ENCODE measurements at places on chromosomes 1 and 21.

GRCh38 chr1:226643611-226644540 is 95.2 kb downstream of the ITPKB start:
- no peak for DNase-seq

- DNase-seq = no peak
Observed at GRCh38 chr1:99218999-99219398, 45.3 kb upstream of the PLPPR4 start.

GRCh38 chr1:169860750-169861149 is 32.9 kb downstream of the SCYL3 start:
- DNase-seq = no peak

- DNase-seq = no peak
Observed at GRCh38 chr1:202229376-202229775, 35.8 kb downstream of the LGR6 start.

DNA sequence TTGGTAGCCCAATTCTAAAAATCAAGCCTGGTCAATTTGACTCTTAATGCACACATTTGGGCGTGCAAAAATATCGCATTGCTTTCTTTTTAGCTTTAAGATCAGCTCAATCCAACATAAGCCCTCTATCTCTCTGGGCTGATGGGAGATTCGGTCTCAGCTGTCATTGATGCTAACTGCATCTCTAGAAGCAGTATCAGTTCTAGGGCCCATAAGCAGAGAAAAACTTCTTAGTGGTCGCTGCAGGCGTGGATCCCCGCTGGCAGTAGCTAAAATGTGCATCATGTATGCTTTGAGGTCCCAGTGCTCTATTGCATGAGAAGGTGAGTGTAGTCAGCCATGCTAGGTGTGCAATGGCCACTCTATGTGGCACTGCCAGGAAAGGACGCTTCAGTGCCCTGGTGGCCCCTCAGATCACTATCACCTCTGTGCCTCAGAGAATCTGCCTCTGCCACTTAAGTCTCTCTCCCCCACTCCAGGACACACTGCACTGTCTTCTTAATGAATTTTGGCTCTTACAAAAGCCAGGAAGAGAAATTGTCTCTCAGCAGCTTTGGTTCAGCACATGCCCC is 79.7 kb upstream of the GADD45A start:
- DNase-seq = no peak

- DNase-seq = no peak
Observed at GRCh38 chr1:181541458-181541857, 58.1 kb downstream of the CACNA1E start.

Data from muscle of back (tissue), 13 donors.